Fibroblast of villous mesenchyme (primary cell): ENCODE measurements at places on chromosomes 12 and 14. TPM values are rescaled to one million over a fixed set of nuclear protein-coding genes. Genes with fewer than 3 reads are reported as not detected.

TMEM132C gene
- total RNA-seq = not detected in 2 replicates

SERPINA9 gene
- total RNA-seq = not detected in 2 replicates

HOXC6 gene
- total RNA-seq = 1.6 and 1.7 TPM in 2 replicates

GALNT8 gene
- total RNA-seq = under 0.01 TPM in 2 replicates

LAG3 gene
- total RNA-seq = 0.43 and 0.64 TPM in 2 replicates
